ENCODE measurements at places on chromosomes 12 and 14.

GRCh38 chr14:58444627-58445026 is 17.1 kb downstream of the KIAA0586 start:
- DNase-seq = no peak

- DNase-seq = no peak
Observed at GRCh38 chr12:103928682-103929045, 1.5 kb upstream of the HSP90B1 start.

GRCh38 chr12:131177599-131177998 is 223.9 kb downstream of the ADGRD1 start:
- no peak for DNase-seq

GRCh38 chr12:51706206-51706605 is 115.2 kb downstream of the SCN8A start:
- DNase-seq = no peak

- DNase-seq = peak; percentile 24
Observed at GRCh38 chr12:106152334-106152733, 13.6 kb upstream of the NUAK1 start.

GRCh38 chr12:64007853-64008252 is 163.4 kb downstream of the SRGAP1 start:
- DNase-seq = no peak

GRCh38 chr12:67364228-67364627 is 95.1 kb downstream of the CAND1 start:
- no peak for DNase-seq

DNA sequence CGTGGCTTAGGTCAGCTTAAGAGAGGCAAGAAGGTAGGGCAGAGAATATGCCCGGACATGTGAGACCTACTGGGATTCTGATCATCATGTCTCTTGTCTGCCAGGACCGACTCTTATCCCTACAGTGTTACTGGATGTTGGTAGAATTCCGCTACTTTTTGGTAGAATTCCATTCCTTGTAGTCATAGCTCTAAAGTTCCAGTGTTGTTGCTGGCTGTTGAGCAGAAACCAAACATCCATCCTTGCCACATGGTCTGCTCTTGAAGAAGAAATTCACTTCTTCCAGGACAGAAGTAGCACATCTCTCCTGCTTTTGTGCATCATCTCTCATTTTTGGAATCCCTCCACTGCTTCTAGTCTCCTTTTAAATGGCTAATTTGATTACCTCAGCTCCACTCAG is 453.7 kb downstream of the RPL10L start:
- no peak for DNase-seq

GRCh38 chr12:99108924-99109323 is 463.8 kb downstream of the APAF1 start:
- no peak for DNase-seq

DNA sequence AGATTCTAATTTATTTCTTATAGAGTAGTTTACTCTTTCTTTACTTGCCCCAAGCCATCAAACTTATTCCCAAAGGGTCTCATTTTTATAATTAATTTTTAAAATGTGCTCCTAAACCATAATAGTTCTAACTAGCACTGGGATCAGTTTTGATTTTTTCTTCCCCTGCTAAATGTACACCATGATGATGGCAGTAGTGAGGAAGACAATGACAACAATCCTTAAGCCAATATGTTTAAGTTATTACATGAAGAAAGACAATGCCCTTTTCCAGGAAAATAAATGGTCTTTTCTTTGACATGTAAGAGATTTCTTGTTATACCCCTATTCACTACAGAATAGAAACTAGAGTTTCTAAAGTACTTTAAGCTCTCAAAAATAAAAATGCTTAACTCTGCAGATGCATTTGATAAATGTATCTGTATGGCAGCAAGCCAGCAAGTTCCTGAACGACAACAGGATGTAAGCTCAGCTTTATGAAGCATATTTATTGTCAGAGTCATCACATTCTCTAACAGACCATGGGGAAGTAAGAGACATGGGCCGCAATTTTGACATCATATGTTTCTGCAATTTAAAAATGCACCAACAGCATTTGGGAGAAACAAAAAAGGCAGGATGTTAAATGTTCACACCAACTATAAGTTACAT is 36.0 kb upstream of the SNX6 start:
- DNase-seq = no peak

- DNase-seq = no peak
Observed at GRCh38 chr14:92998946-92999345, 76.0 kb downstream of the CHGA start.

DNA sequence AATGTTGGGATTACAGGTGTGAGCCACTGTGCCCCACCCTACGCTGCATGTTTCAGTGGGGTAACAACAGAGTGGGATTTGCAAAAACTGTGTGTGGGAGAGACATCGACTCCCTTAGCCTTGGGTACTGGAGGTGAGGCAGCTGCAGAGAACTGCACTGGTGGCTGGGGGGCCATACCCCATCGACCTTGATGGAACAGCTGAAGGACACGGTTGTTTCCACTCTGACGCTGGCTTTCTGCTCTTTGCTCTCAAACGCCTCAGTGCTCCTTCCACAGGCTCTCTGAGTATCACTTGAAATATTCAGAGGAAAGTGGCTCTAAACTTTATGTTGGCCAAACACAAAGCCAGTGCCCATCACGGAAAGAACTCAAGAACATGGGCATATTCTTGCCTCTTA is 30.8 kb upstream of the LRRC10 start:
- DNase-seq = no peak

DNA sequence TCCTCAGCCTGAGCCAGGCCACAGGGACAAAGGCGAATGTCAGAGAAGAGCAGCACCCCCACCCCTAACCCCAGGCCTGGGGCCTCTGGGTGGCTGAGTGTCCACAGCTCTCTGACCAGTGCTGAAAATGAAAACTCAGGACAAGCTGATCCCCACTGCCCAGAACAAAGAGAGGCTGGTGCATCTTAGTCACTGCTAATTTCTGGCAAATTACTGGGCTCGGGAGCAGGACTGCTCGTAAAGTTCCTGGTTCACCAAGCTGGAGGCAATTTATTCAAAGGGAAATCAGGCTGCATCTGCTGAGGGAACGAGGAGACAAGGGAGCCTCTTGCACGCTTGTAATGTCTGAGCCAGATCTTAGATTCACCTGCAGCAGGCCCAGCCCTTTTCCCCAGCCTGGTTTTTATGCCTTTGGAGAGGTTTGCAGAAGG is 43.2 kb downstream of the CALM1 start:
- no peak for DNase-seq

DNA sequence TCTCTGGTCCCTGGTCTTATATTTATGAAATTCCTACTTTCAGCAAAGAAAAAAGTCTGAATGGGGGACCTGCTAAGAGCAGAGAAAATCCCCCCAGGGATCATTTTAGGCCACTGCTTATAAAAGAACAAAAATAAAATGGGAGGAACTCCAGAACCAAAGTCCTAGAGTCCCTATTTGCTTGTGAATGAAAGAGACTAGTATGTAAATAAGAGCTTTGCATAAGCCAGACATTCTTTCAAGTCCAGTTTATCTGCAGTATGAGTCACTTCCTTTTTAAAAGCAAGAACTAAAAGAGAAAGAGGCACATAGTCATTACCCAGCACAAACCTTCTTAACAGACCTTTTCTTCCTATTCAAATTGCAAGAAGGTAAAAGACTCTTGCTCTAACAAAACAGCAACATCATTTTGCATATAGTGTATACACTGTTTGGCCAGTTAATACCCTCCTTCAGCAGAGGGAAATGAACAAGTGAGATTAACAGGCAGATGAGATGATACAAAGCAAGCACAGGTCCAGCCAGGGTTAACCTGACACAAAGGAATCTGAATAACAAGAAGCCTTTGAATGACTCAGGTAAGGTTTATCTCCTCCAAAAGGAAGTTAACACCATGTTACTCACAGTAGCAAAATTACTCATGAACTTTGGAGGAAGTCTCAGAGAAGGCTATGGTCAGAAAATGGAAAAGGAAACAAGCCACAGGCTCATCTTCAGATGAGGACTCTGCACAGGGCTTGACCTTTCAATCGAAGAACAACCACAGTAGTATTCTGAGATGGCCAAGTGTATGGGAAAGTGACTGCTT is 87.3 kb downstream of the PHLDA1 start:
- DNase-seq = no peak

DNA sequence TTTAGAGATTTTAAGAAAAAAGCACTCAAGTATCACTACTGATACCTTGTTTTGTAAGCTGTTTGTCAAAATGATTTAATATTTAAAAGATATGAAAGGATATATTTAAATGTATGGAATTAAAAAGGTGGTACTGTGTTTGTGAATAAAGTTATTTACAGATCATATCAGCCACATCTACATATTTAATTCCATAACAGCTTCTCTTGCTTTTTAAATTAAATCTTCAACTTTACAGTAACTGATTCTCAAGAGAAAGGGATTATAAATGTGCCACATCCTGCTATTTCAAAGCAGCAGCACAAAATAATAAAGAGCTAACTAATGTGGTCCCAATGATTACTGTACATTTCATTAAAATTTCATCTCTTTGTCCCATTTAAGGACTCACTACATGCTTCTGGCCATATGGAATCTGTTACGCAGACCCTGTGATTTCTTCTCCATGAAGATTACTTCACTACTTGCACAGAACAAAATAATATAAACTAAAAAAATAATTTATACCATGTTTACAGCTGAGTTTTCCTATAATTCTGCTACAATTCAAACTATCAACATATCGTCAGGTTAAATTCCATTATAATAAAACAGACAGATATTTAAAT is 117.8 kb downstream of the MED13L start:
- no peak for DNase-seq

DNA sequence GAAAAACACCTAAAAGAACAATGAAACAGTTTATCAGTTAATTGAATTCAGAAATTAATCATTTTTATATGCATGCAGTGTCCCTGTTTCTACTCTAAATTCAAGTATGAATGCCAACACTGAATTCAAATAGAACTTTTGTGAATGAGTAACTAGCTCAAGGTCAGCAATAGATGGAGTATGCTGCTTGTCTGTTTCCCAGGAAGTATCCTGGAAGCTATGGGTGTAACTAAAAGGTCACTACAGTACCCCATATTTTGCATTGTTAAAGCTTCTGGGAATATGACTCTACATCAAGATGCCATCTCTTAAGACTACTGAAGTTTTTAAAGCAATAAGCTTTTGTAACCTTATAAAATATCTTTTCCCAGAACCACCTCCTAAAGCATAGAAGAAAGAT is 681.4 kb upstream of the FBXO33 start:
- DNase-seq = no peak

GRCh38 chr12:559906-560455 is 100.2 kb downstream of the B4GALNT3 start:
- DNase-seq = no peak

DNA sequence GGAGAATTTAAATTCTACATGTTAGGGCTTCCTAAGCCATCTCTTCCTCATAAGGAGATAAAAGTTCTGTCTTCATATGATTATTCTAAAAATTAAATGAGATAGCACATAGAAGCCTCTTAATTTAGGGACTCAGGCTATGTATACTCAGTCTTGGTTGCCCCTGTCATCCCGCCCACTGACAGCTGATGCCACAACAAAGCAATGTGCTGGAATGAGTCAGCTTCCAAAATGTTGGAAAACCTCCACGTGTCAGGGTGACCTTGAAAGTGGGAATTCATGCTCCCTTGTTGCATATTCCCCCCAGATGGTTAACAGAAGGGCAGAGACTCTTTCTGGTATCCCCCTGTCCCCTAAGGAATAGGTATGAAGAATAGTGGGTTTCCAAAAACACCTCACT is 238.0 kb upstream of the DDHD1 start:
- DNase-seq = no peak

All from NCI-H748 treated with DMSO at 0.1 percent for 48 hours (cell line).